Peyer's patch (tissue), 4 donors: ENCODE measurements at places on chromosomes 2 and 18. TPM values are rescaled to one million over a fixed set of nuclear protein-coding genes. Genes with fewer than 3 reads are reported as not detected.

- no peak overlapping the region for H3K27ac ChIP-seq
- no peak for DNase-seq
- no peaks in the 10 kb centered on the region for H3K36me3 ChIP-seq
Measured at GRCh38 chr2:212902421-212902820, 249.0 kb downstream of the IKZF2 start.

DNA sequence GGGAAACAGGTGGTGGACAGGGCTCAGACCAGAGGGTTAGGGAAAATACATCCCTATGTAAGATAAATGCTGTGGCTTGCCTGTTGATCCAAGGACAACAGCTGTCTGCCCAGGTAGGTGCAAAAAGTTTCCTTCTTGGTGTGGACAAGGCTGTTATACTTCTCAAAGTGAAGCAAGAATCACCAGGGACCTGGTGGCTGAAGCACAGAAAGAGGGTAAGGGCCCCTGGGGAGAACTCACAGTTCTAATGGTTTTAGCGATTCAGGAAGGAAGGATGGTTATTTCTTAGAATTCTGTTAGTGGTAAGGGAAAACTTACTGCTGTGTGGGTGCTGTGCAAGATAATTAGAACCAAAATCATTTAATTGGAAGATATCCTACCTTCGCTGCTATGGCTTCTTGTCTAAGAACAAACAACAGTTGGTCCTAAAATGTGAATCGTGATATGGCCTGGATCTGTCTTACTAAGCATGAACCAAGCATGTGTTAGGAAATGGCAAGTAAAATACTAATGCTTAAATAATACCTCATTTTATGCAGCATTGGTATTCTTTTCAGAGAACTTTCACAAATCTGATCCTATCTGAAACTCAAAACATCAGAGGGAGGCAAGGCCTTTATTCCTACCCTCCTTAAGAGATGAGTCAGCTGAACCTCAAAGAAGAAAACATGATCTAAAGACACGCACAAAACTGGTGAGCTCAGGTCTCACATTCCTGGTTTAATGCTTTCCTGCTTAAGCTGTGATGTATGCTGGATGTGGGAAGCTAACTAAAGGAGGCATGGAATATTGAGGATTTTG lies 159.2 kb upstream of the THUMPD2 start:
- no peak overlapping the region for H3K27ac ChIP-seq
- no peak for DNase-seq
- no peaks in the 10 kb centered on the region for H3K4me1 ChIP-seq
- H3K4me3 ChIP-seq: no peak overlapping the region

ARHGEF4 gene
- total RNA-seq: 1.5 TPM

DNA sequence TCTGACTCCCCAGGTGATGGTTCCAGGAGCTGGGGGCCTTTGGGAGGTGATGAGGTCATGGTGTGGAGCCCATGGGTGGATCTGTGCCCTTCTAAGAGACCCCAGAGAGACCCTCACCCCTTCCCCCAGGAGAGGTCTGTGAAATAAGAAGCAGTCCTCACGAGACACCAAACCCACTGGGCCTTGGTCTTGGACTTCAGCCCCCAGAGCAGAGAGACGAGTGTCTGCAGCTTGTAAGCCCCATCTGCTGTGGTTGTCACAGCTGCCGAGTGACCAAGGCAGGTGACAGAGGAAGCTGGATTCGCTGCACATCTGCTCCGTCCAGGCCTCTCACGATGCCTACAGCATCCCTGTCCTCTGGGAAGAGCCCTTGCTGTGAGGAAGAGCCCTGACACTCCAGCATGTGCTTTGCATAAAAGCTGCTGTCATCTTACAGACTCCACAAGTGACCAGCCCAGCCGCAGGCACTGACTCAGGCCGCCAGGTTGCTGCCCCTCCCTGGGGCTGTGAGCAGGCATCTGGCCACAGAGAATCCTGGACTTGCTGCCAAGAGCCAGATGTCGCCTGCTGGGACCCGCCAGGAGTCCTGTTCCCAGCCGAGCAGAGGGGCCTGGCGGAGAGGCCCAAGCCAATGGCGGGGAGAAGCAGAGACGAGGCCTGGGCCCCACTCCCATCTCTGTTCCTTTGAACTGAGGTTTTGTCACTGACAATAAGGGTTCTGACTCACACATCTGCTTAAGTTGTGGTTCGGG lies 150.8 kb downstream of the PXDN start:
- no peaks in the 10 kb centered on the region for H3K27me3 ChIP-seq
- peak overlapping the region; percentile 30 for H3K27ac ChIP-seq
- H3K4me1 ChIP-seq: peaks cover 6% of the 10 kb centered on the region
- H3K4me3 ChIP-seq: no peak overlapping the region

GRCh38 chr2:20447437-20448245 lies 767 bp downstream of the RHOB start:
- DNase-seq: peak; percentile 34
- peaks cover 11% of the 10 kb centered on the region for H3K36me3 ChIP-seq
- peaks cover 15% of the 10 kb centered on the region for H3K4me1 ChIP-seq
- no peaks in the 10 kb centered on the region for H3K27me3 ChIP-seq

DNA sequence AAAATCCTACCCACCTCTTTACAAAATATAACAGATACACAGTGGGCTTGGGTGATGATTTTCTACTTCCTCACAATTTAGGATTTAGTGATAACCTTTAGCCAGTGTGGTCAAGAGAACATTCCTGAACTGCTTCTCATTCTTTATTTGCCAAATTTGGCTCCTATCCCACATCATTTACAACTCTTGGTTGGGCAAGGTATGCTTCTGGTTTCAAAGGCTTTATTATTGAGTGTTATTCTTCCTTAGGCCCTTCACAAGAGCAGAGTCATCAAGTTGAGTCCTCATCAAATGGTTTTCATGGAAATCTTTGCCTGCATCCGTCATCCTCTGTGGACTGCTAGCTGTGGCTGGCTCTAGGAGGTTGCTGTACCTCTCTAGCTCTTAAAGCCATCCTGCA lies 472.0 kb upstream of the ETAA1 start:
- no peaks in the 10 kb centered on the region for H3K27me3 ChIP-seq
- H3K36me3 ChIP-seq: no peaks in the 10 kb centered on the region
- no peak for DNase-seq
- H3K4me3 ChIP-seq: no peak overlapping the region

DNA sequence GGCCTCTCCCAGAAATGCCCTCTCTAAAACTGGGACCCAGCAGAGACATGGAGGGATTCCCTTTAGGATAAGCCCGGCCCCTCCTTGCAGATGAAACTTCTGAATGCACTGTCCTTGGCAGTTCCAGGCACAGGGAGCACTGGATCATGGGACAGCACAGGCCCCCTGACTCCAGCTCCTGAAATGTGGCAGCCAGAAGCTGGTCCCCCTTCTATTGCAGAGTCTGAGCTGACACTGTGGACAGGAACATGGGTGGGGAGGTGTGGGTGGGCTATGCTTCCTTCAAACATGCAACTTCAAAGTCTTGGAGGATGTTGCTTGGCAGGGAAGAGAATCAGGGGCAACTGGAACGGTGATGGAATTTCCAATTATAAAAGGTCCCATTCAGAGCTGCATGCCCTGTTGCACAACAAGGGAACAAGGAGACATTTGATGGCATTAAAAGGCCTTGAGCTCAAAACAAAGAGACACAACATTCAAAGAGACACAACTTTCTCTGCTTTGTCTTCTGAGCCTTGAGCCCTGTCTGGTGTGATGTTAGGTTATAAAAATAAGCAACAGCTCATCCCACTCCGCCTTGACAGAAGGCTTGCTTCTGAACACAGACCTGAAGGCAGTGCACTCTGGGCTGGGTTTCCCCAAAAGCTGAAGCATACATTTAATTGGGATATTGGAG lies 239.0 kb downstream of the OSR1 start:
- no peak for DNase-seq
- no peaks in the 10 kb centered on the region for H3K4me1 ChIP-seq
- no peaks in the 10 kb centered on the region for H3K36me3 ChIP-seq
- no peak overlapping the region for H3K4me3 ChIP-seq
- no peak overlapping the region for H3K27ac ChIP-seq
- no peaks in the 10 kb centered on the region for H3K27me3 ChIP-seq

DNA sequence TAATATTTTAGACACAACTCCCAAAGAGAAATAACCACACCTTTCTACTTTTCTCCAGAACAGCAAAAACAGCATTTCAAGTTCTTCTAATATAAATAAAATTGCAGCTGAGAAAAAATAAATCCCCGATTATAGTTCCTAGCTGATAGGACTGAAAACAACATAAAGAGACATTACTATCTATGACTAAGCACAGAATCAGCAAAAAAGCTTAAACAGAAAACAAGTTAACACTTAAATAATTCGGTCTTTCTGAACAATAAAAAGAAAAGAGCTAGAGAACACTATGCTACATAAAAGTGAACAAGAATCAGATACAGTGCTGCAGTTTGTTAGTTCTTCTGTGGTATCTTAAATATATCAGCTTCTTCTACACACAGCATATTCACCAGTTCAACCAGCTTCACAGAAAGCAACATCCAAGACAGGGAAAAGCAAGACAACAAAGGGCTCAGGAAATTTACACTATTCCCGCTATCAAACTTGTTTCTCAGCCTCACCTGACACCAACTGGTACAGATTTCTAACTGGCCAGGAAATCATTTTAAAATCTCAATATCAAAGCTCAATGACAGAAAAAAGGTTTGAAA lies 28.6 kb downstream of the FEZ2 start:
- peaks cover 17% of the 10 kb centered on the region for H3K36me3 ChIP-seq
- no peak overlapping the region for H3K27ac ChIP-seq
- no peak for DNase-seq
- no peaks in the 10 kb centered on the region for H3K4me1 ChIP-seq
- no peak overlapping the region for H3K4me3 ChIP-seq
- no peaks in the 10 kb centered on the region for H3K27me3 ChIP-seq

- H3K4me3 ChIP-seq: no peak overlapping the region
- DNase-seq: no peak
- no peaks in the 10 kb centered on the region for H3K27me3 ChIP-seq
Measured at GRCh38 chr2:73103018-73103542, 9.7 kb downstream of the RAB11FIP5 start.

GRCh38 chr2:47022186-47022765 lies 106.7 kb upstream of the MCFD2 start:
- H3K27ac ChIP-seq: no peak overlapping the region
- H3K4me3 ChIP-seq: no peak overlapping the region
- peaks cover 73% of the 10 kb centered on the region for H3K36me3 ChIP-seq
- no peak for DNase-seq
- H3K4me1 ChIP-seq: peaks cover 3% of the 10 kb centered on the region
- no peaks in the 10 kb centered on the region for H3K27me3 ChIP-seq
